ENCODE measurements at places on chromosomes 7 and 10.

GRCh38 chr7:73707045-73707631, 12.3 kb downstream of the STX1A start:
- no peak for DNase-seq

DNA sequence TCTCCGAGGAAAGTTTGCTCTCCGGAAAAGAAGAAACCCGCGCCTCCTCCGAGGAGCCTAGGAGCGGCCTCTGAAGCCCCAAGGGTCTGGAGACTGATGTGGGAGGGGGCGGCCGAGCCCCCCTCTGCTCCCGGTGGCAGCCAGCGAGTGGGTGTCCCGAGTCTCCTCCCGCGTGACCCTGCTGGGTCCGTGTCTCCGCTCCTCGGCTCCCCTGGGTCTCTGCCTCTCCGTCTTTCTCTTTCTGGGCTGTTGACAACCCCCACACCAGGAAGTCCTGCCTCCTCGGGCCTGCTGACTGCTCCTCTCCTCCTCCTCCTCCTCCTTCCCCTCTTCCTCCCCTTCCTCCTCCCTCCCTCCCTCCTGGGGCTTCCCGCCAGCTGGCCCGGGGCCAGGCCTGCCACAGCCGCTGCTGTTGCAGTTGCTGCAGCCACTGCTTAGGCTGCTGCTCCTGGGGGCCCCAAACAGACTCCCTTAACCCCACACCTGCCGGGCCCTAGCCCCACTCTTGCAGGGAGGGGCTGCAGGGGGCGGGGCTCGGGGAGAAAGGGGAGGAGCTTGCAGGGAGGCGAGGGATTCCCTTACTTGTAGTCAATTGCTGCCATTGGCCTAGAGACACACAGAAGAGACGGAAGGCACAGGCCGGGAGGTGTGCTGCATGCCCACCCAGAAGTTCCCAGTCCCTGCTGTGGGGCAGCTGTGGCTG, at the start of gene TSC22D4:
TSS of gene TSC22D4 (minus strand) at position 257 of the 703 bp plus-strand sequence. CDS start 1,176 bp downstream, outside the sequence.
- DNase-seq, result peak; percentile 68

- DNase-seq, result no peak
Measured at GRCh38 chr7:129493555-129493954, 8.8 kb upstream of the SMKR1 start.

GRCh38 chr7:101916041-101916800, 98.8 kb downstream of the CUX1 start:
- no peak for DNase-seq

DNA sequence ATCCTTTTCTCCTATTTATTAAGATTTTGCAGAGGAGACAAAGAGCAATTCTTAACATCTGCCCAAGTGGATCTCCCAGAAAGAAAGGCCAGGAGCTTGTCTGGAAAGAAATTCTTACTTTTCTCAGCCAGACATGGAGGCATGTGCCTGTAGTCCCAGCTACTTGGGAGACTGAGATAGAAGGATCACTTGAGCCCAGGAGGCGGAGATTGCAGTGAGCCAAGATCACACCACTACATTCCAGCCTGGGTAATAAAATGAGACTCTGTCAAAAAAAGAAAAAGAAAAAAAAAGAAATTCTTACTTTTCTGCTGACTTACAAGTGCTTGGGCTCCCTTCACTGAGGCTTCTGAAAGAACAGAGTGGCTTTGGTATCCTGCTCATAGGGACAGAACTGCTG, 2.4 kb upstream of the CYP3A43 start:
- DNase-seq, result no peak

- DNase-seq, result no peak
Measured at GRCh38 chr10:70405037-70405824, 1.3 kb downstream of the EIF4EBP2 start.

DNA sequence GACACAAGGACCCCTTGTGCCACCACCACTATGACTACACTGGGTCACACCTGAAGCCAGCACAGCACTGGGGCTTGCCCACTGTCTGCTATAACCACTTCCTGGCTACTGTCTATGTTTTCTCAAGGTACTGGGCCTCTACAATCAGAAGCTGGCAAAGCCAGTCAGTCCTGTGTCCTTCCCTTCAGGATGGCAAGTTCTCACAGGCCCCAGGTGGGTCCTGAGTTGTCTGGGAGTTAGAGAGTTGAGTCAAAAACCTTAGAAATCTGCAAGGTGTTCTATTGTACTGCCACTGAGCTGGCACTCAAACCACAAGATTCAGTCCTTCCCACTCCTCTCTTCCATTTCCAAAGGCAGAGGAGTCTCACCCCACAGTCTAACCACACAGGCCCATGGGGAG, 705.5 kb downstream of the IPMK start:
- DNase-seq, result no peak

GRCh38 chr10:43453266-43453831, 16.4 kb downstream of the ZNF487 start:
- no peak for DNase-seq

DNA sequence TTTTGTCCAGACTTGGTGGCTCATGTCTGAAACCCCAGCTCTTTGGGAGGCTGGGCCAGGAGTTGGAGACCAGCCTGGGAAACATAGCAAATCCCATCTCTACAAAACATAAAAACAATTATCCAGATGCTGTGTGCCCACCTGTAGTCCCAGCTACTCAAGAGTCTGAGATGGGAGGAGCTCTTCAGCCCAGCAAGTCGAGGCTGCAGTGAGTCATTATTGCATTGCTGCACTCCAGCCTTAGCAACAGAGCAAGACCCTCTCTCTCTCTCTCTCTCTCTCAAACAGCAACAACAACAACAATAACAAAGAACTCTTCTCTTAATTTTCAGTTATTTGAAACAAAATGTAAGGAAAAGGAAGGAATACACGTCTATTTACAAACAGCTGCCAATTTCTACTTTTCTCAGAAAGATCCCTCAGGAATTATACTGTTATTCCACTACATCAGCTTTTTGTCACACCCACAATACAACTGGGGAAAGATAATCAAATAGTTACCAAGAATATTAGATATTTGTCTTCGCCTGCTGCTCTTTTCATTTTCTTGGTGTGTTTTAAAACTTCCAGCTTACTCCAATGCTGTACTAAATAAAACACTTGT, 5.1 kb upstream of the TSPAN12 start:
- no peak for DNase-seq

DNA sequence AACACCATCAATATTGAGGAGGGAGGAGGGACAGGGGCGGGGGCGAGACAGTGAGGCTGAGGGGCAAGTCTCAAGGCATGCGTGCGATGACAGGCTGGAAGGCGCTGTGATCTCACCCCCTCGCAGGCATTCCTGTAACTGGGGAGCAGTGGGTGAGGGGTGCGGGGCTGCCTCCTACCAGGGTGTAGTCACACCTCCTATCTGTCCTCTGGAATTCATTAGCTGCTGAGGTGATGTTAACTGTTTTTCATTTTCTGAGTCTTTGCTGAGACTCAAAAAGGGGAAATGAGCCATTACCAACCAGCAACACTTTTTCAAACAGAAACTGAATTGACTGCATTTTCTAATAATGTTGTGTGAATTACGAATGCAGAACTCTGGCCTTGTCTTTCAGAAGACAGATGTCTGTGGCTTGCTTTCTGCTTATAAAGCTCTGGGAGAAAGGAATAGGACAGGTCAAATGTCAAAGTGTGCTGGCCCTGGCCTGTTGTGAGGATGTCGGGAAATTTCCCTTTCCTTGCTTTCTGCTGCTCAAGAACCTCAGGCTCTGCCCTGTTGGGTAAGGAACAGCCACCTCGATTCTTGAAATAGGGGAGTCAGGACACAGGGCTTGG, 23.7 kb upstream of the CDH23 start:
- DNase-seq, result no peak

DNA sequence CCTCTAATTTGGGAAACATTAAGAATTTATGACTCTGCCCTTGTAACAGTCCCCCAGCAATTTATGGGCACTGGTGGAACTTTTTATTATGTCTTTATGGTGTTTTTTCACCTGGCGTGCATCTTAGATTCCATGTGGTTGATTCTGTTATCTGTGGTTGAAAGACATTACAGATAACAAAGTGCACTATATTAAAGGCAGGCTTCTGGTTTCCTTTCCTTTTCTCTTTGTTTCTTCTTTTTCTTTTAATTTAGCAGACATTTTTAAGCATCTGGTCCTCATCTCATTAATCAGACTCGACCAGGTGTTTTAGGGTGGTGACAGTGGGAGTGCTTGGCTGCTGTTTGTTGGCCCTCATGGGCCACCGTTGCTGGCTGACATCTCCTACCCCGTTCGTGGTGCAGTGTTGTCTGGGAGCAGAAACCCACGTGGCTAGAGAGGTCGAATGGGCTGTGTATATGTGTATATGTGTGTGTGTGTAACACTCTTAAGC, 77.4 kb downstream of the LRMDA start:
- DNase-seq, result no peak

- DNase-seq, result no peak
Measured at GRCh38 chr7:137001041-137001440, 132.6 kb downstream of the CHRM2 start.

- no peak for DNase-seq
Measured at GRCh38 chr7:90536449-90536848, 59.7 kb upstream of the CDK14 start.

DNA sequence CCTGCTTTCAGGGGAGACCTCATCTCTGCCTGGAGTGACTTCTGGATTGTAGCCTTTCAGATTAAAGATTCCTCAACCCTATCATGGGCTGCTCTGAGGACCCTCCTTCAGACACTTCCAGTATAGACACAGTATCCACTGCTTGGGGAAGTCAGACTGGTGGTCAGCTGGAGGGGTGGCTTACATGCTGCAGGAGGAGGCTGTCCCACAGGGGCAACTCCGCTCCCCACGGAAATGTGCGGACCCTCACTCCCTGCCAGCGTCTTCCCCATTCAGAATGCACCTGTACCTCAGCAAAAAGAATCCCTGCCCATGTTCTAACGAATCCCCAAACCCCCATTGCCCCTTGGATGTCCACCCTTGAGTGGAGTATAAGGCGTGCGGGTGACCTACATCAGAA, 95.5 kb downstream of the DOCK4 start:
- no peak for DNase-seq
